ENCODE measurements at places on chromosomes 5 and 9. TPM values are rescaled to one million over a fixed set of nuclear protein-coding genes. Genes with fewer than 3 reads are reported as not detected.

Gene CDC25C
- 2.0 TPM for total RNA-seq

Gene PCDHAC2
- total RNA-seq = 3.9 TPM

Gene HSPB3
- total RNA-seq = not detected

Gene NREP
- total RNA-seq = 6.1 TPM

Gene HAVCR1
- not detected for total RNA-seq

Gene WASHC1
- 7.6 TPM for total RNA-seq

Gene PAIP2
- 66.0 TPM for total RNA-seq

Gene SECISBP2
- 51.1 TPM for total RNA-seq

Gene NME5
- total RNA-seq = not detected

DNA sequence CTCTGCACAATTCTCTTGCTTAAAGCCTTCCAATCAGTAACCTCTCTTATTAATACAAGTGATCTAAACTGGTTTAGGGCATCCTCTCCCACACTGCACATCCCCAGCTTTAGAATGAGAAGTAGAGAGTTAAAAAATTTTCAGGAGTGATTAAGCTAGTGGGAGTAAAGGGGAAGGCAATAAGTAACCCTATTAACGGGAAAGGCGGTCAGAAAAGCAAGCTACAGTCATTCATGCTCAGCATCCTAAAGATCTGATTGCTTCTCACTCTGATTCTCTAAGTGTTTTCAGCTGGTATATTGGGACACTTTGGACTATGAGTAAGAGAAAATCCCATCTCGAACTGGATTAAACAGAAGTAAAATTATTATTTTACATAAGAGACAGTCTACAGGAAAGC is 15.8 kb downstream of the CDH6 start:
- H3K36me3 ChIP-seq = no peaks in the 10 kb centered on the region
- no peaks in the 10 kb centered on the region for H3K27me3 ChIP-seq
- no peak for DNase-seq
- H3K27ac ChIP-seq = no peak overlapping the region
- no peak overlapping the region for H3K4me3 ChIP-seq

- H3K36me3 ChIP-seq = peaks cover 11% of the 10 kb centered on the region
- H3K27ac ChIP-seq = no peak overlapping the region
- DNase-seq = no peak
Measured at GRCh38 chr9:35407846-35408245, 82.1 kb upstream of the RUSC2 start.

DNA sequence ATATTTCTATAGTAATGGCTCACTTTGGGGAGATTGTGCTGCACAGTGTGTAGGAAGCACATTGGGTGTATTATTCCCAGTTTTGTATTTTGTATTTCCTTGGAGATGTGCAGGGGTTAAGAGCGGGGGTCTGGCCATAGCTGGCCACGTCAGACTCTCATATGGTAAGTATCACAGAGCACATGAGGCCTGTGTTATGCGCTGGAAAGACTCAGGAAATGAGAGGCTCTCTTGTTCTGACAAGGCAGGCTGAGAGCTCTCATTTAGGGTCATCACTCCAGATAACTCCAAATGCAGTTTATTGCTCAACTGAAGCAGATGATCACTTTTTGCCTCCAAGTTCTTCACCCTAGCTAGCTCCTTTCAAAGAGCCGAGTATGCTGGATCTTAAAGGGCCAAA is 205.7 kb downstream of the NTRK2 start:
- no peak for DNase-seq
- H3K4me3 ChIP-seq = no peak overlapping the region
- no peaks in the 10 kb centered on the region for H3K4me1 ChIP-seq
- H3K27ac ChIP-seq = no peak overlapping the region
- no peaks in the 10 kb centered on the region for H3K36me3 ChIP-seq

DNA sequence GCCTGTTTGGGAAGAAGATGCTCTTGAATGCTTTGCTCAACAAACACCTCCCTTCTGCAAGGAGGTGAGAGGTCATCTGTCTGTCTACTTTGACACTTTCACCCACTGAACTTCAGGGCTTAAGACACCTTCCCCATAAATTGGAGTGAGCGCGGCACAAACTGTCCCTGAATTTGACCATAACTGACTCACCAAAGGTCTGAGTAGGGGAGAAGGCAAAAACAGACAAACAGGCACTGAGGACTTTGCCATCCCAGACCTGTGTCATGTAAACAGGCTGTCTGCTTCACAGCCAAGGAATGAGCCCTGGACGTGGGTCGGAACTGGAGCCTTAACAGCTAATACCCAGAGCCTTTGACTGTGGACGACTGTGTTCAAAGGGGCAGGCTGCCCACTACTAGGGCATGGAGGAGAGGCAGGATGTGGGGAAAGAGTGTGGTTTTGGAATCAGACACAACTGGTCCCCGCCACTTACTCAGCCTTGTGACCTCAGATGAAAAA is 320.9 kb upstream of the KLF4 start:
- H3K27ac ChIP-seq = no peak overlapping the region
- no peaks in the 10 kb centered on the region for H3K4me1 ChIP-seq
- H3K4me3 ChIP-seq = no peak overlapping the region
- H3K27me3 ChIP-seq = no peaks in the 10 kb centered on the region

- no peak for DNase-seq
- H3K27ac ChIP-seq = no peak overlapping the region
- H3K27me3 ChIP-seq = no peaks in the 10 kb centered on the region
- H3K4me1 ChIP-seq = no peaks in the 10 kb centered on the region
Measured at GRCh38 chr9:98263080-98263479, 7.6 kb upstream of the TBC1D2 start.

GRCh38 chr9:2800394-2801179 is 43.3 kb downstream of the PUM3 start:
- peaks cover 52% of the 10 kb centered on the region for H3K36me3 ChIP-seq
- H3K27ac ChIP-seq = no peak overlapping the region
- H3K4me3 ChIP-seq = no peak overlapping the region
- no peaks in the 10 kb centered on the region for H3K27me3 ChIP-seq
- DNase-seq = no peak

GRCh38 chr9:15743512-15743911 is 190.7 kb downstream of the CCDC171 start:
- no peaks in the 10 kb centered on the region for H3K27me3 ChIP-seq
- H3K4me3 ChIP-seq = no peak overlapping the region
- H3K4me1 ChIP-seq = no peaks in the 10 kb centered on the region
- H3K36me3 ChIP-seq = no peaks in the 10 kb centered on the region

DNA sequence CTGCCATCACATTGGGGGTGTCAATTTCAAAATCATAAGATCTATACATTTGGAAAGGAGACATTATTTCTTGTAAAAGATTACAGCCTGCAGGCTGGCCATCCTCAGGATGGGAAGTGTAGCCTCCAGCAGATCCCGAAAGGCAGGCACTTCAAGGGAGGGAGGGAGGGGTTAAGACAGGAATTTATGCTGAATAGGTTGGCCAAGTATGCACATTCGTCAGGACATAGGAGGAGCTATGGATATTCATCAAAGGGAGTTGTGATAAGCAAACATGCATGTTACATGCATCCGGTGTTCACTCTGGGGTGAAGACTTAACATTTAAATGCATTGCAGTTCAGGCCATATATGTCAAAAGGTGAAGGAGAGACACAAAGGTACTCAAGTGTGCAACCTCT is 119.4 kb downstream of the CEP120 start:
- H3K27me3 ChIP-seq = no peaks in the 10 kb centered on the region
- DNase-seq = no peak
- no peaks in the 10 kb centered on the region for H3K4me1 ChIP-seq
- H3K4me3 ChIP-seq = no peak overlapping the region
- H3K27ac ChIP-seq = no peak overlapping the region

GRCh38 chr9:35940458-35941407 is 17.2 kb downstream of the OR2S2 start:
- no peak for DNase-seq
- no peak overlapping the region for H3K27ac ChIP-seq
- no peaks in the 10 kb centered on the region for H3K36me3 ChIP-seq
- H3K27me3 ChIP-seq = no peaks in the 10 kb centered on the region
- H3K4me1 ChIP-seq = peaks cover 7% of the 10 kb centered on the region
- H3K4me3 ChIP-seq = no peak overlapping the region

DNA sequence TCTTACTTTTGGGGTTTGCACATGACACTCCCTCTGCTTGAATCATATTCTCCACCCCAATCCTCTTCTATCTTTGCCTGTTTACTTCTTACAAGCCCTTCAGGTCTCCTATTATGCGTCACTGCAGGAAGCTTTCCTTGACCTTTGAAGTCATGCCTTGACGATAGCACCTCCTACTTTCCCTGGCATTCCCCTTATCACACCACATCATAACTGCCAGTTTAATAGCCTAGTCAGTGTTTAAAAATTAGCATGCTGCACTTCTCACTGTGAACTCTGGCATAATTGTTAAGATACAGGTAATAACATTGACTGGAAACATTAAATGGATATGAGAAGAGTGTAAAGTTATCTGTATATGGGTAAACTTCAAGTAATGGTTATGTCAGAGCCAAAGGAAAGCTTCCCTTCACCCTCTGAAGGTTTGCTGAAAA is 37.1 kb upstream of the CEP120 start:
- H3K4me1 ChIP-seq = no peaks in the 10 kb centered on the region
- H3K27ac ChIP-seq = no peak overlapping the region
- no peaks in the 10 kb centered on the region for H3K27me3 ChIP-seq
- H3K4me3 ChIP-seq = no peak overlapping the region
- DNase-seq = no peak

DNA sequence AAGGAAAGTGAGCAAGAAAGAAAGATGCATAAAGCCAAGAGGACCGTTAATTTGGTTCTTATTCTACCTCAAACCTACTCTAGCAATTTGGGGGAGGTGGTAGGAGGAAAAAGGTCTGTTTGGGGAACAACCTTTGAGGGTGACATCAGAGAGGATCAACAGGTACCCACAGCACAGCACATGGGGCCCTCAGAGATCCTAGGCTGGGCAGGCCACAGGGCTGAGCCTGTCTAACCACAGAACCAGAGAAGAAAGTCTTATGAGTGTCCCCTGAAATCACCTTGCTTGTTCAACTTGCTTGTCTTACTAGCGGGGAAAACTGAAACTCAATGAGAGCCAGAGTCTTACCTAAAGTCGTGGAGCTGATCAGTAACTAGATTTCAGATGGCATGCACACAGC is 385.2 kb downstream of the SPOCK1 start:
- no peaks in the 10 kb centered on the region for H3K4me1 ChIP-seq
- no peaks in the 10 kb centered on the region for H3K27me3 ChIP-seq
- DNase-seq = no peak

DNA sequence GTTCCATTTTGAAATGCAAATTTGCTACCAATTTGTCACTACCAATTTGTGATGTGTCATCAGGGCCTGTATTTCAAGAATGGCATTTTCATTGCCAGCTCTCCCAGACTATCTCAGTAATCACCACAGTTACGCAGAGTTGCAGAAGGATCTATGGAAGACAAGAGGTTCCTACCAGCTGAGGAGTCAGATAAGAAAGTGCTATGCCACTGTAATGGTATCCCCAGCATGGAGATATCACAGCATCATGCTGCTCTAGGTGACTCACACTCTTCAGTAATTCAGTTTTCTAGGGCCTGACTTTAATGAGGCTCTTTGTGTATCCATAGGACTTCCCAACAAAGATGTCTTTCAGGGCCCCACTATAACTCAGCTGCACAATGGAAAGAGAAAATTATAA is 490.3 kb downstream of the ARHGEF28 start:
- no peak overlapping the region for H3K27ac ChIP-seq
- no peaks in the 10 kb centered on the region for H3K4me1 ChIP-seq

DNA sequence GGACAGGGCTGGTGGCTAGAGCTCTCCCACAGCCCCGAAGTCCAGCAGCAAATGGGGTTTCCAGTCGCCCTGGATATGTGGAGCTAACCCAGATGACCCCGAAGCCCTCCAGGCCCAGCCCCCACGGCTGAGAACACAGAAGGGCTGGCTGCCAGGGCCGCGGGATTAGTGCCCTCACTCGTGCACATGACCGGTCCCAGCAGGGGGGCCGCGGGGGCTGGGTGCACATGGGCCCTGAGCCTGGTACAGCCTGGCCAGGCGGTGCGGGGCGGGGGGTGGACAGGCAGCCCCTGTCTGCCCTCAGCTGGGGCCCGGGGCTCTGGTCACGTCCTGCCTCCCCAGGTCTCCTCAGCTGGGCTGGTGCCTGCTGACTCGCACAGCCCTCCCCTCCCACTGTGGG is 5.9 kb downstream of the SSNA1 start:
- no peak overlapping the region for H3K27ac ChIP-seq
- no peaks in the 10 kb centered on the region for H3K27me3 ChIP-seq
- H3K4me3 ChIP-seq = no peak overlapping the region
- no peaks in the 10 kb centered on the region for H3K36me3 ChIP-seq
- peaks cover 72% of the 10 kb centered on the region for H3K4me1 ChIP-seq

GRCh38 chr9:80117031-80117430 is 545.3 kb downstream of the TLE4 start:
- H3K27me3 ChIP-seq = no peaks in the 10 kb centered on the region
- no peak overlapping the region for H3K27ac ChIP-seq
- no peak overlapping the region for H3K4me3 ChIP-seq
- H3K36me3 ChIP-seq = no peaks in the 10 kb centered on the region
- DNase-seq = no peak
- H3K4me1 ChIP-seq = no peaks in the 10 kb centered on the region

GRCh38 chr5:124234770-124235562 is 511.5 kb downstream of the ZNF608 start:
- H3K27me3 ChIP-seq = no peaks in the 10 kb centered on the region
- no peaks in the 10 kb centered on the region for H3K4me1 ChIP-seq
- no peak overlapping the region for H3K4me3 ChIP-seq
- DNase-seq = no peak

DNA sequence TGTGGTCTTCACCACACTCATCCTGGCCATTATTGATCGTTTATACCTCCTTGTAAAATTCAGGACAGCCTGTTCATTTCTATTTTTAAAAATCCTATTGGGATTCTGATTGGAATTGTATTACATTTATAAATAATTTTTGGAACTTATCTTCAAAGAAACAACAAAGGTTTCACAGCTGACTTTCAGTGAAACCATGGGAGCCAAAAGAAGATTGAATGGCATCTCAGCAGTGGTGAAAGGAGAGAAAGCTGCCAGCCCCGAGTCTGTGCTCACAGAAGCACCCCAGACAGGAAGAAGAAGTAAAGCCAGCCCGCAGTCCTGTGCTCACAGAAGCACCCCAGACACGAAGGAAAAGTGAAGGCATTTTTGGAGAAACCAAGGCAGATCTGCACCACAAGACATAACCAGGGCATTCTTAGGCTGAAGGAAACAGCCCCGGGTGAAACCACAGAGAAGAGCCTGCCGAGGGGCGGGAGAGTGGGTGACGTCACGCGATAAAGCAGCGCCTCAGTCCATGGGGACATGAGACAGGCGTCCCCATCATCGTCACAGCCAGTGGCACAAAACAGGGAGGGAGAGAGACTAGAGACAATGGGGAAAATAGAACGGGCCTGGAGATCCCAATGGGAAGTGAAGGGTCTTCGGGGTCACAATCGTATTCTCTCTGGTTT is 42.5 kb upstream of the SLC9A3 start:
- H3K4me3 ChIP-seq = no peak overlapping the region
- H3K36me3 ChIP-seq = no peaks in the 10 kb centered on the region
- no peak overlapping the region for H3K27ac ChIP-seq
- no peak for DNase-seq
- H3K27me3 ChIP-seq = no peaks in the 10 kb centered on the region
- H3K4me1 ChIP-seq = peaks cover 6% of the 10 kb centered on the region

GRCh38 chr5:150253416-150254208 is 36.0 kb downstream of the CAMK2A start:
- H3K4me1 ChIP-seq = no peaks in the 10 kb centered on the region
- no peaks in the 10 kb centered on the region for H3K27me3 ChIP-seq
- no peak overlapping the region for H3K27ac ChIP-seq
- H3K36me3 ChIP-seq = no peaks in the 10 kb centered on the region

GRCh38 chr9:124673063-124673462 is 98.0 kb downstream of the NR6A1 start:
- H3K27ac ChIP-seq = no peak overlapping the region
- no peaks in the 10 kb centered on the region for H3K36me3 ChIP-seq
- no peak for DNase-seq
- no peaks in the 10 kb centered on the region for H3K27me3 ChIP-seq
- H3K4me3 ChIP-seq = no peak overlapping the region

Measured in vagina (tissue), 2 donors.